Activated CD4-positive, CD25-positive, alpha-beta regulatory T cell (primary cell): ENCODE measurements at places on chromosomes 4 and X.

DNA sequence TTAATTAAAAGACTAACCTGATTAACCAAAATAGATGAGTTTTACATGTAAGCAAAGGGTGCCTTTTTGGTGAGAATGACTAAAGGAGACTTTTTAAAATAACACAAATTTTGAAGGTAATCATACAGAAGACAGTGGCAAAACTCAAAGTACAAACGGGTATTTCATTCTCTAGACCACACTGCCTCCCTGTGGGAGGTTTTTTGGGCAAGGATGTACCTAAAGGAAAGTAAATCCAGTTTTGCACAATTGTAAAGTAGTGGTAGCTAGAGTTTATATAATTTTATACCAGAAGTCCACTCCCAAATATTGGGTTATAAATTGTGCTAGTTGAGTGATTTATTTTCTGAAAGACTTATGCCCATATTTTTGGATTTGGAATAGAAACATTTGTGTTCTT, 201.0 kb downstream of the PAPSS1 start:
- no peak for DNase-seq

DNA sequence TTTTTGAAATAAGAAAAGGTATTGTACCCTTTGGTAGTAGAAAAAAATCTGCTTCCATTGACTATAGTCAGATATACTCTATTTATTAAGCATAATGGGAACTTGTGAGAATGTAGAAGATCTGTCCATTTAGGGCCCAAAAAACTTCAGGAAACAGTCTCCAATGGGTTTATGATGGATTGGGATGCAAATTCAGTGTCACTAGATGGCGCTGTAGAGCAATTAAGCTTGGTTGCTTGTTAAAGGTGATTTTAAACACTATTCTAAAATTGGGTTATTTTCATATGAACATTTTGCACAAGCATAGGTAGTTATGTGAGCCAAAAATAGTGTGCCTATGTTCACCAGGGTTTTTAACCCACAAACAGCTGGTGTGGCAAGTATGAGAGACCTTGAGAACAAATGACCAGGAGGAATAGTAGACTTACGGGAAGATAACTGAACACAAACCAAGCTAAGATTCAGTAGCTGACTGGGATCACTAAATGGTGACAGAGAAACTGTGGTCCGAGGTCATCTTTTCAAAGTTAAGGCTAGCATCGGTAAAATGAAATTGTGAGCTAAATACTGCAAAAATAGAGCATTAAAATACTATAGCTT, 80.3 kb upstream of the LSM6 start:
- no peak for DNase-seq

DNA sequence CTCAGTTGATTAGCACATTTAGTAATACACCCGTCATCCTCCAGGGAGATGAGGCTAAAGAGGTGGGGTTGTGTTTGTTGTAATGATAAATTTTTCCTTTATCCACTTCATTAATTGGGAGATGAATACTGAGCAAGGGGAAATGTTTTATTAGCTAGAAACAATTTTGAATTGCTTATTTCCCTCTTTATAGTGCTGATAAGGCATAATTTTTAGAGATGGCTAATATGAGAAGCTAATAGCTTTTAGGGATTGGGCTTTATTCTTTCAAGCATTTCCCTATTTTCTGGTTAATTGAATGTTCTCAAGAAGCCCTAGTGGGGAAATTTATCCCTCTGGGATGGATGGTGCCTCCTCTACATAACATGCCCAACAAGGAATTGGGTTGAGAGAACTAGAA, 365.2 kb upstream of the IGFBP7 start:
- no peak for DNase-seq

DNA sequence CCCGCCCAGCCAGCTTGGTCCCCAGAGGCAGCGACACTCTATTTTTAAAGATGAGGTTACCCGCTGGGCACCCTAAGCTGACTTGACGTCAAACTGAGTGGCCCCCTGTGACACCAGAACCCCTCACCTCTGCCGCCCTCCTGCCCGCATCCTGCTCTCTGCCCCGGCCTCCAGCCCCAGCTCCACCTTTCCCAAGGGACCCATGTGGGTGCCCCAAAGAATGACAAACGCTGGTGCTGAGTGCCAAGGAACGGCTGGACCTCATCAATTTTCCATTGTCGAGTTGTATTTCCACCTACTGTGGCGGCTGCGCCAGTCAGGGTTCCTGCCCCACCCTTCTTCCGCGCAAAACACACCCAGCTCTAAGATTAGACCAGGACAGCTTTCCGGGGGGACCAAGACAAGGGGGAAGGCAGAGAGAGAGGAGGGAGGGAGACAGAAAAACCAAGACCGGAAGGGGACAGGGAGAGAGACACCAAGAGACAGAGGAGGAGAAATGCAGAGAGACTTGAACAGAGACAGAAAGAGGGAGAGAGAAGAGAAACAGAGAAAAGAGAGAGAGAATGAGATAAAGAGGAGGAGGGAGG, 2.0 kb downstream of the PRKX start:
- DNase-seq = no peak
